ENCODE measurements at places on chromosomes 6 and 20.

DNA sequence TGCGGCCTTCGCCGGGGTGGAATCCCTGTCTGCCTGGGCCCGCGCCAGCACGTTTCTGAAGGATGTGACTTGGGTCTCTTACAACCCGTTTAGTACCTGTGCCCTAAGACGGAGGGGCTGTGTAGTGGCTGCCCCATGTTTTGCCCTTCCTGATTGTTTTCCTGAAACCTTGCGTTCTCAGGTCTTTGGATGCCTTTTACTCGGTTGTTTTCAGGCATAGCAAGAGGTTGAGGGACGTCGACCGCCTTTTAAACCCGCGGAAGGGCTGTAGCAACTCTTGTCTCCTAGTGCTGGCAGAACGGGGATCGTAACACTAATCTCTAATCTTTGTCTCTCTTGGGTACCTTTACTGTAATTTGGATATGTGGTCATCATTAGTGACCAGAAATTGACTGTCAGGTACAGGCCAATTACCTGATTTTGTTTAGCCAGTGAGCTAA is 706 bp upstream of the NANP start:
- no peak for DNase-seq

GRCh38 chr6:163444077-163444476 is 29.6 kb downstream of the QKI start:
- DNase-seq = no peak

GRCh38 chr6:24214984-24215383 is 89.0 kb downstream of the NRSN1 start:
- no peak for DNase-seq

DNA sequence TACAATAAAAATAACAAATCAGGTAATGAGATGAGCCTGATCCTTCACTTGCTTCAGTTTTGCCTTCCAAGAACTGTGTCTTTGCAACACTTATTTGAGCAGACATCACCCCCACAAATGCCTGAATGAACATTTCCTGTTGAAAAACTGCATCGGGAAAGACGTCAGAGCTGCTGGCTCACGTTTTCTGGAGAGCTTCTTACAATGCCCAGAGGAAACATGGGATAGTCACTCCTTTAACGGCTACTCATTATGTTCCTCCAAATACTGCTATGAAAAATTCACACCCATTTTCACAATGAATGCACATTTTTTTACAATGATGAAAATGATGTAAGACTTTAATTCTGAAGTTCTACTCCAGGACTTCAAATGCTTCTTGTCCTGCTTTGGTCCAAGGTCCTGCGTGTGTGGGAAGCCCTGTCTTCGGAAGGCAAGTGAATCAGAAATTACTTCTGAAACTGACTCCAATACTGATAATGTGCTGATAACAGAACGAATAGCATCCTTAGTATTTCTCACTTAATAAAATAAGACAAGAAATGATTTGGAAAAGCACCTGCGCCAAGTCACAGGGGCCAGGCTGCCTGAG is 238.0 kb downstream of the ANKRD60 start:
- DNase-seq = no peak

DNA sequence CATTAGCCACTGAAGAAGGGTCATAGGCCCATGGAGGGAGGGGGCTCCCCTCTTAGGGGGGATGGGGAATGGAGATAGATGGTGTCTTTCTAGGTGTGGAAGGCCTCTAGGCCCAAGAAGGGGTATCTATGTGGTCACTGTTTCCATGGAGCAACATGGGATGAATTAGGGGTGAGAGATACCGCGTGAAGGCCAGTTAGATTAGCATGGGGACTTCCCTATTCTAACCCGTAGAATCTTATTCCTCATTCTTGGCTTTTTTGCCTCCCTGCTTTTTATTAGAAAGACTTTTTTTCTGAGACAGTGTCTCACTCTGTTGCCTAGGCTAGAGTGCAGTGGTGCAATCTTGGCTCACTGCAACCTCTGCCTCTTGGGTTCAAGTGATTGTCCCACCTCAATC is 3.2 kb downstream of the RAB44 start:
- no peak for DNase-seq

GRCh38 chr6:141467881-141468280 is 664.8 kb upstream of the GJE1 start:
- DNase-seq = no peak

GRCh38 chr6:42212442-42212841 is 5.2 kb downstream of the MRPS10 start:
- DNase-seq = no peak

- no peak for DNase-seq
Measured at GRCh38 chr20:53343448-53343847, 250.2 kb downstream of the ZNF217 start.

DNA sequence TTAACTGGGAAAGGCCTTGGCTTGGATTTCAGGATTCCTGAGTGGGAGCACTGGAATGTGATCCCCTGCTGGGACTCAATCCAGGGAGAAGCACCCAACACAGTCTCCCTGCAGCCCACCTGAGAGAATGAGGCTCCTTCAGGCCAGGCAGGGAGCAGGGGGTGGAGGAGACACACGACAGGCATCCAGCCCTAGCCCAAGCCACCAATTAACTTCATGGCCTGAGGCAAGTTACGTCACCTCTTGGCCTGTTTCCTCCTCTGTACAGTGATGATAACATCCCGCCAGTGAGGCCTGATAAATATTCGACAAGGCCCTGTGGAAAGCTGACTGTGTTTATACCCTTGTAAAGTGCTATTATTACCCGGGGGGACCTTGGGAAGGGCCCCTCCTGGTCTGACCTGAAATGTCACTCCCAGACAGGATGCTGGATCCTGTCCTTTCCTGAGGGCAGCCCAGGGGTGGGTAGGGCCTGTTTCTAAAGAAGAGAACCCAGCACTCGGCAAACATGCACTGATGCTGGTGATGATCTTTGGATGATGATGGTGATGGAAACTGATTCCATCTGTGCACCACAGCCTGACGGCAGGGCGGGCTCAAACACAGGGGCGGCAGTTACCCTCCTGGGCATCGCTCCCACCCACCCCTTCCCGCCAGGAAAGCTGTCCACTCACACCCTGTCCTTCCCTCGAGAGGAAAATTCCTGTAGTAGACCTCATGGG is 12.4 kb downstream of the FRS3 start:
- DNase-seq = no peak

GRCh38 chr20:51579137-51579536 is 36.6 kb upstream of the NFATC2 start:
- DNase-seq = no peak

- no peak for DNase-seq
Measured at GRCh38 chr6:9766240-9766915, 648.5 kb downstream of the TFAP2A start.

- no peak for DNase-seq
Measured at GRCh38 chr6:27053738-27054137, 193.8 kb upstream of the PRSS16 start.

- no peak for DNase-seq
Measured at GRCh38 chr6:170086639-170087420, 204.0 kb downstream of the DLL1 start.

GRCh38 chr6:89311853-89312531 is 3.1 kb downstream of the GABRR2 start:
- peak; percentile 73 for DNase-seq

GRCh38 chr6:28875191-28875747 is 48.5 kb downstream of the TRIM27 start:
- no peak for DNase-seq

GRCh38 chr20:14055127-14055742 is 59.9 kb downstream of the MACROD2 start:
- peak; percentile 66 for DNase-seq

GRCh38 chr20:48006036-48006833 is 221.0 kb upstream of the SULF2 start:
- no peak for DNase-seq

- peak; percentile 20 for DNase-seq
Measured at GRCh38 chr6:111361648-111362047, 121.4 kb downstream of the REV3L start.

- DNase-seq = no peak
Measured at GRCh38 chr6:159642481-159642880, 50.6 kb downstream of the SOD2 start.

DNA sequence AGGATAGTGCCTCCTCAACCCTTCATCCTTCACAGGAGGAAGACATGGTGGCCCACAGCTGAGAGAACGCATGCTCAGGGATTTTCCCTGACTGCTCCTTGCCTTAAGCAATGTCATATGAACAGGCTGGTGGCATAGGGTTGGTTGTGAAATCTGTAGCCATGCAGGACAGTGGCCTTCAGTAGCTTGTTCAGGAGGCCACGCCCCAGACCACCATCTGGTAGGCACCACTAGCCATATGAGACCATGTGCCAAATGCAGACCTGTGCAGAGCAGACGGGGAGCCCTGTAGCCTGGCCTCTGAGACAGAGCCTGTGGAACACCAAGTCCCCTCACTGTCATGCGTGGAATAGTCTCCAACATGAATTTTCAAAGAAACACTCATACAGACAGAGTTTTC is 76.5 kb downstream of the ADTRP start:
- no peak for DNase-seq

- no peak for DNase-seq
Measured at GRCh38 chr20:4150070-4150441, 134.7 kb upstream of the RNF24 start.

DNA sequence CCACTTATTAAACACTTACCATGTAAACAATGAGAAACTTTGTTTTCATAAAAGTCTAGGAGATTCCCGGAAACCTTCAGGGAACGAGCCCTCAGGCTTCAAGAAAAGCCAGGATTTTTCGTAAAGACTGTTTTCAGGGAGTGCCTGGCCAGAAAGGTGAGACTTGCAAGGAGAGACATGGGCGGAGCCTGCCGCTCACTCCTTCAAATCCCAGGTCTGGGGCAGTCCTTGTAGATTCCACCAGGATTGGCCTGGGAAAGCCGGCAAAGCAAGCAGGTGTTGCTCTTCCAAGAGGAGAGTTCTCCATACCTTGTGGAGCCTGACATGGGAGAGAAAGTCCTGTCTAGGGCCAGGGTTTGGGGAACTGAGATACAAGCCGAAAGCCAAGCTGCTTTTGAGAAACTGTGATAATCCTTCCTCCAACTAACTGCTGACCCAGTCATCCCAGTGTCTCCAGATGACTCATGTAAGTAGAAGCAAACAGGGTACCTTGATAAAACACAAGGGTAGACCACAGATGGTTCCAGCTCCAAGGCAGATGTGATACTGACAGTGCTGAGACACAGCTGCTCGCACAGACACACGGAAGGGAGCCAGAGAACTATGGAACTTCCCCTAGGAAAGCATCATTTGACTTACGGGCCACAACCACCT is 69.4 kb upstream of the NAA20 start:
- DNase-seq = no peak

DNA sequence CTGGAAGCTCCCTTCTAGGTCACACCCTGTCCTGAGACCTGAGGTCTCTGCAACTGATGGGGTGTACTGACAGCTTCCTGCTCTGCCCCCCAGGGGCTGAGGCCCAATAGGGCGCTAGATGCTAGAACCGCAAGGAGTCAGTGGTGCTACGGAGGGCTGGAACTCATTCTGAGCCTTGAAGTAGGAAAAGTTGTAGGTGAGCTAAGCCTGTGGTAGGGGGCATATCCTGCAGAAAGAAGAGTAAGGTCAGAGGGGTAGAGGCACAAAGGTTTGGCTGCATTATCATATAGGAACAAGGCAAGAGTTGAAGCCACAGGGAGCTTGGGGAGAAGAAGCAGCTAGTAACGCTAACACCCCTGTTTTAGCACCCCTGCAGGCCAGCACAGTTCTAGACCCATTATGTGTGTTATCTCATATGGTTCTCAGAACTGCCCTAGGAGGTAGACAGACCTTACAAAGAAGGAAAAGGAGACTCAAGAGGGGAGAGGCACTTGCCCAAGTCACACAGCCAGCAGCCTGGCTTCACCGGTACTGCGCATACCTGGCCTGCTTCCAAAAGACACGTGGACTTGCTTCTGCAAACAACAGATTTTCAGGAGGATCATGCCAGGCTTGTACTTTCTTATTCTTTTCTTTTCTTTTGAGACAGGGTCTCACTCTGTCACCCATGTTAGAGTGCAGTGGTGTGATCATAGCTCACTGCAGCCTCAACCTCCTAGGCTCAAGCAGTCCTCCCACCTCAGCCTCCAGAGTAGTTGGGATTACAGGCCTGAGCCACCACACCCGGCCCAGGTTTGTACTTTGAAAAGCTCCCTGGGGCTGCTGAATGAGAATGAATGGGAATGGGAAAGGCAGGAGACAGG is 156.1 kb downstream of the MRPL14 start:
- DNase-seq = no peak

- no peak for DNase-seq
Measured at GRCh38 chr6:74166849-74167248, 470.8 kb downstream of the CD109 start.

DNA sequence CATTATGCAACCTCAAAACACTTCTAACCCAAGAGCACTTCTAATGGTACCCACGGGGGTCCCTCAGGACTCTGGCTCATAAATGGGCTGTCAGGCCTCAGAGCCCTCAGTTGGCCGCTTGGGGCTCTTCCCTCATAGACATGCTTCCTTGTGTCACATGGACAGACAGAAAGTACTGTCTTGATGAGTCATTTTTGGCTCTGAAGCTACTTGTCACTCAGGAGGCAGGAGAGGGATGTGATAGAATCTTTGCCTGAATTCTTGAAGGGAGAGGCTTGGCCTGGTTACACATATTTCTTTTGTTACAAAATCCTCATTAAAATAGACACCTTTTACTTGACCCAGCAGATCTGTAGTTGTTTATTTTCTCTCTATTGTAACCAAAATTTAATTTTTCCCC is 15.1 kb upstream of the EDN1 start:
- no peak for DNase-seq

- no peak for DNase-seq
Measured at GRCh38 chr6:148620579-148621298, 126.1 kb upstream of the UST start.

GRCh38 chr20:38737887-38738286 is 10.4 kb upstream of the ACTR5 start:
- DNase-seq = no peak

GRCh38 chr6:17892097-17892686 is 95.2 kb downstream of the KIF13A start:
- no peak for DNase-seq

- DNase-seq = no peak
Measured at GRCh38 chr6:23179994-23180393, 610.6 kb downstream of the HDGFL1 start.

- DNase-seq = no peak
Measured at GRCh38 chr20:32111753-32112152, 2.2 kb downstream of the TM9SF4 start.

DNA sequence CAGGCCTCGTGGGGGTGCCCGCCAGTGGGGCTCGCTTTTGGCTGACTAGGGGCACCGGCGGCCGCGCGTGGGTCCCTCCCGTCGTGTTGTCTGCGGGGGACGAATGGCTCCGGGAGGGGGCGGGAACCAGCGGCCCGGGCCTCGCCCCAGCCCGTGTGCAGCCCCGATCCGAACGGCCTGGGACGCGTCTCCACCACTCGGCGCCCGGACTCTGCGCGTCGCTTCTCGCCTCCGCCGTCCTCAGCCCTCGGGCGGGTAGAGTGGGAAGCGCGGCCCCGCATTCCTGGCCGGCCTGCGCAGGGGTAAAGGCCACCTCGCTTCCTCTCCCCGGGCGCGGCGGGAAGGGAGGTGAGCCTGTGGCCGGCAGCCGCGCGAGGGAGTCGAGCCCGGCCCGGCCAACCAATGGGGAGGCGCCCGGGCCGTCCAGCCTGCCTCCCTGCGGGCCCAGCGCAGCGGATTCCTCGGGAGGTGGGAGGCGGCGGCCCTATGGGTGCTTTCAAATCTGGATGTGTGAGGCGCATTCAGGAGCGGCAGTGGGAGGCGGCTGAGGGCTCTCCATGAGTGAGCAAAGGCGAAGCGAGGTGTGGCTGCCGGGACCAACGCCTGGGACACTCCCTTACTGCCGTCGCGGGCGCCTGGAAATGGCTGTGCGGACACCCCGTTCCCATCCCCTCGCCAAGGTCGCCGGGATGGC is 1.1 kb upstream of the ZBTB46 start:
- DNase-seq = no peak

- no peak for DNase-seq
Measured at GRCh38 chr20:11051136-11051535, 377.3 kb upstream of the JAG1 start.
